ENCODE measurements at places on chromosomes 12 and 14.

GRCh38 chr12:30696103-30696408 lies 387 bp upstream of the IPO8 start:
- no peak for DNase-seq

GRCh38 chr14:97328743-97329142 lies 531.6 kb downstream of the VRK1 start:
- no peak for DNase-seq

DNA sequence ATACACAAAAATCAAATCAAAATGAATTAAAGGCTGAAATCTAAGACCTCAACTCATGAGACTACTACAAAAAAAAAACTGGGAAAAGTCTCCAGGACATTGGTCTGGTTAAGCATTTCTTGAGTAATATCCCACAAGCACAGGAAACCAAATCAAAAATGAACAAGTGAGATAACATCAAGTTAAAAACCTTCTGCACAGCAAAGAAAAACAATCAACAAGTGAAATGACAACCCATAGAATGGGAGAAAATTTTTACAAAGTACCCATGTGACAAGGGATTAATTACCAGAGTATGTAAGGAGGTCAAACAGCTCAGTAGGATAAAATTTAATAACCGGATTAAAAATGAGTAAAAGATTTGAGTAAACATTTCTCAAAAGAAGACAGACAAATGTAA lies 338.7 kb downstream of the SLC16A7 start:
- no peak for DNase-seq

DNA sequence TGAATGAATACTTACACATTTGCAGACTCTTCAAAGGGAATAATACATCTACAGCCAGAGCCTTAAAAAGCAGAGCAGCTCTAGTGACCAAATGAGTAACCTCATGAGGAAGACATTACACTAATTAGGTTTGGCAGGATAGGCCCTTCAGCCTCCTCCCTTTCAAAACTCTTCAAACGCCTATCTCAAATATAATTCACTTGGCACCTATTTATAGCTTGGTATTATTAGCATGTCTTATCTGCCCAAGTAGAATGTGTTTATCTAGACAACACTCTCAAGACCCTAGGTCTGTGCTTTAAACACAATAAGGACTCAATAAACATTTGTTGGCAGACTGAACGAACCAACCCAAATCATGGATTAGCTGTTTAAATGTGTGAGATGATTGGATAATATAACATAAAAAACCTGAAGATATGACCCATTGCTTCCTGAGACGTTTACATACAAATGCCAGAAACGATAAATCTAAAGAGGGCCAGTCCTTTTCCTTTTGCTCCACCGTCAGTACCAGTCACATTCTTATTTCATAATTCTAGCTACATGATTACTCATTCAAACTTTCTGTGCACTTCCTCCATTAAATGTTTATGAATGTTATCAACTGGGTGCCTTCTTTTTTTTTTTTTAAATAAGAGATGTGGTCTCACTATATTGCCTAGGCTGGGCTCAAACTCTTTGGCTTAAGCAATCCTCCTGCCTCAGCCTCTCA lies 123.3 kb downstream of the CEP83 start:
- no peak for DNase-seq

DNA sequence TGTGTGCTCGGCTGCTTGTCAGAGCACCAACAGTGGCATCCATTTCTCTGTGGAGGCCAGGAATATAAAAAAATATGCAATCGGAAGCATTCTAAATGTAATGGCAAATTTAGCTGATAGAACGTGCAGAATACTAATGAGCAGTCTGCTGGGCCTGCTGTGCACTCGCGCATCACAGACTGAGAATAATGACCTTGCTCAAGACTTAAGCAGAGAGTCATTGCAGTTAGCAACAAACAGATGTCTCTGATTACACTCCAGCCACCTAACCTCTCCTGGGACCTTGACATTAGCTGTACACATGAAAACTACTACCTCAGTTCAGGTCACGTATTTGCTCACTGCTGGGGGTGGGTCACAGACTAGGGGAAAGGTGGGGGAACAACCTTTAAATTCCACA lies 269.2 kb upstream of the DAAM1 start:
- DNase-seq = no peak

DNA sequence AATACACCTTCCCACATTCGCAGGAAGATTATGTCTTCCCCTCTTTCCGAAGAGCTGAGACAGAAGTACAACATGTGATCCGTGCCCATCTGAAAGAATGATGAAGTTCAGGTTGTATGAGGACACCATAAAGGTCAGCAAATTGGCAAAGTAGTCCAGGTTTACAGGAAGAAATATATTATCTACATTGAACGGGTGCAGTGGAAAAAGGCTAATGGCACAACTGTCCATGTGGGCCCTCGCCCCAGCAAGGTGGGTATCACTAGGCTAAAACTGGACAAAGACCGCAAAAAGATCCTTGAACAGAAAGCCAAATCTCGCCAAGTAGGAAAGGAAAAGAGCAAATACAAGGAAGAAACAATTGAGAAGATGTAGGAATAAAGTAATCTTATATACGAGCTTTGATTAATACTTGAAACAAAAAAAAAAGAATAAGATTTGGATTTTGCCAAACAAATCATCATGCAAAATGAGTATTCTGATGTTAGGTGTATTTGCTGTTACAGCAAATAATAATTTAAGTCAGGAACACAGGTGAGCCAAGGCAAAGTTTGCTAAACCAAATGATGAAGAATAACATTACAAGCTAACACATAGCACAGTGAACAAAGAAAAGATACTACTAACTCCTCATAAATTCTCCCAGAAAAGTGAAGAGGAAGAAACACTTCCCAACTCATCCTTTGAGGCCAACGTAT lies 30.6 kb downstream of the FAM186A start:
- no peak for DNase-seq

- peak; percentile 64 for DNase-seq
These were observed 945 bp upstream of the HIP1R start for GRCh38 chr12:122834104-122834920.

GRCh38 chr14:80127466-80127865 lies 83.8 kb downstream of the DIO2 start:
- DNase-seq = no peak

DNA sequence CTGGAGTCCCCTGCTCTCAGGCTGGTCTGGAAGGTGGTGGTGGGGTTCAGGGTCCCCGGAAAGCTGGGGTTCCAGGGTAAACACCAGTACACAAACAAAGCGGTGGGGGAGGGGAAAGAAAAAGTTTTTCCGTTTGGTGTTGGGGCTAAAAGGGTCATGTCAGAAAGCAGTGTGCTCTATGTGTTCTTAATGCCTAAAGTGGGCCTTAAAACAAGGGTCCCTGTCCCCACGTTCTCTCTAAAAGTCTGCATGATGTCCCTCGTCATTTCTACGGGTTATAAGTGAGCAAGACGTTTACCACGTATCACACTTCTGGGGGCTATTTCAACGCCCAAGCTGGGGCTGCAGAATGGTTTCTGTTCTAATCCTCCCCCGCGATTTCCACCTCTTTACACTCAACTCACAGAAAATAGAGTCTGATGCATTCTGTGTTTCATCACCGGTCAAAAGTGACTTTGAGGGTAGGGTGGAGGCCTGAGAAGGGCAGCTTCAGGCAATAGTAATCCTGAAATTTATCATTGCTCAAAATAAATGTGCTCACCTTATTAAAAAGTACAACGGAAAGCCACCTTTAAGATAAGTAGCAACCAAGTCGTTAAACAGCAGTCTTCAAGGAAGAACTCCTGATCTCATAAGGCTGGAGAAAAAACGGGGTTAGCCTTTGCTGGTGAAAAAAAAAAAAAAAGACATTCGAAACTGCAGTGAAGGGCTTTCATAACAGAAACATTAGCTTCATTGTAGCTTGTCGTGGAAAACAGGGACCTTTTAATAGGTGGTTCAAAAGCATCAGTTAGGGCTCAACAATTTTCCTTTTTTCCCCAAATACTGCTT lies 63.9 kb upstream of the PTGR2 start:
- no peak for DNase-seq

DNA sequence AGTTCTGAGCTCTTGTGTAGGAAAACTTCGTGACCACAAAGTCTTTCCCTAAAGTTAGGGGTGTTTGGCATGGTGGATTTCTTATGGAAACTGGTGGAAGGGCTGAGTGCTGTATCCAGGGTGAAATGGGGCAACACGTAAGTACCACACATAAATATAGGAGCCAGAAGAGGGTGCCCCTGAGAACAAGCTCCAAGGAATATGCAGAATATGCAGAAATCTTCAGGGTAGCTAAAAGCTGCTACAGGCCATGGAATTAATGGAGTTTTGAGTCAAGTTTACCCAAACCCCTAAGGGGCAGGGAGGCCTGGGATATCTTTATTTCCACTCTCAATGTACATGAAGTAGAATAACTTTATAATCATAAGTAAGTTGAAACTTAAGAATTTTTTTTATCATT lies 44.0 kb downstream of the ZNF664 start:
- DNase-seq = no peak

DNA sequence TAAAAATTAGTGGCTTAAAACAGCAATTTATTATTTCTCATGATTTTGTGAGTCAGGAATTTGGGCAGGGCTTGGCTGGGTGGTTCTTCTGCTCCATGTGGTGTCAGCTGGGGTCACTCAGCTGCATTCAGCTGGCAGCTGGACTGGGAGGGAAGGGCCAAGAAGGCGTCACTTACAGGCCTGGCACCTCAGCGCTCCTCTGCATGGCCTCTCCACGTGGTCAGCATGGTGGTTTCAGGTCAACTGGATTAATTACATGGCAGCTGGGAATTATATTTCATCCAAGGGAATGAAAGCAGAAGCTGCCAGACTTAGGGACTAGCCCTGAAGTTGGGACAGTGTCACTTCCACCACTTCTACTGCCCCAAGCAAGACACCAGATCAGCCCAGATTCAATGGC lies 27.5 kb upstream of the IRF2BPL start:
- no peak for DNase-seq

DNA sequence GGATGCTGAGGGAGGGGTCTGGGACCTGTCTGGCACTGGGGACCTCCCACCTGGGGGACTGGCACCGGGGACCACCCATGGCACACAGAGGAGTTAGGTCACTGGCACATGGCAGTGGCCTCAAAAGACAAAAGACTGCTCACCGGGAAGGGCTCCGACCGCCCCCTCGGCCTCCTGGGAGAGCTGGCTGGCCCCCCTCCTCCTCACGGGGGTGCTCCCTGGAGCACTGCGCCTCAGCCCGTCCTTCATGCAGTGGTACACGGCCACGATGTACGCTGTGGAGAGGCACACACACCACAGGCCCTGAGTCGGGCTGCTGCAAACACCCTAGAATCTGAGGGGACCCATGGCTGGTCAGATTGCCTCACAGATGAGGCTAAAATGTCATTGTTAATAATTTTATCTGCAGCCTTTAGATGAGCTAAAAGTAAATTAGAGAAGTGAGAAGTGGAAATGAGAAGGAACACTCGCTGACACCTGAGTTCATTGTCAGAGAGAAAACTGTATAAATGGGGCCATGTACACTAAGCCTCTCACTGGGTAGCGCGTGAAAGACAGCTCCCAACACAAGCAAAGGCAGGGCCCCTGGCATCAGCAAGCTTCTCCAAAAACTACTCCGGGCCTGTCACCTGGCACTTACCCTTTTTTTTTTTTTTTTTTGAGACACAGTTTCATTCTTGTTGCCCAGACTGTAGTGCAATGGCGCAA lies 14.1 kb downstream of the P2RX2 start:
- no peak for DNase-seq

DNA sequence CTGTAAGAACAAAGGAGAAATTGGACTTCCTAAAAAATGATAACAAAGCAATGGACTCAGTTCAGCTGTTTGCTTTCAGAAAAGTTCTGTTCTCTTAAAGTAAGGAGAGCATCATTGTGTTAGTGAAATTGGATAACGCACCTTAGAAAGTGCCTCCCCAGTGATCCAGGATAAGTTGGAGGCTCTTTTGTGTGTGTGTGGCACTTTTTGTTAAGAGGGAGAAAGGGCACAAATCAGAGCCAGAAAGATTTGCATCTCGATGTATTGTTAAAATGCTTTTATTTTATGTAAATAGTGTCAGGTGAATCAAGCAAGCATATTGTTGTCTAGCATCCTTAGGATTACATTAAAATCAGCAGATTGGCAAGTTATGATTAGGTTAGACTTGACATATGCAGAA lies 2.1 kb downstream of the STK38L start:
- DNase-seq = no peak

- no peak for DNase-seq
These were observed at the start of gene LRCOL1 for GRCh38 chr12:132610051-132610759. Gene LRCOL1, minus strand, starts transcription at chr12:132610582. Its CDS starts 4,331 bp downstream, at chr12:132606251.

GRCh38 chr12:16472631-16473030 lies 125.2 kb downstream of the MGST1 start:
- DNase-seq = no peak

DNA sequence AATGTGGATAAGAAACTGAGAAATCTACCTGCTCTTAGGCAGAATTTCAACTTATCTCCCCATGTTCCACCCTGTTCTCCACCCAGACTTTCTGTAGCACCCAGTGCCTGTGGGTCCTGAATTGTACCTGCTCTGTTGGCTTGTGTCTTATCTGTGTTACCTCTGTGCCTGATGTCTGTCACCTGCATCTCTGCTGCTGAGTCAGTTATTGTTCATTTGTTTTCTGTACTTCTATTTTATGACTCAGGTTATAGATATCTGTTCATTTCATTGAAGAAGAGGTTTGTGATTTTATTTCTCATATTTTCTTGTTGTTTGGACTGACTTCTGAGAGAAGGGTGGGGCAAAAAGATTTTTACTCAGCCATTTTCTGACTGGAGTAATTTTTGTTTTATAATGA lies 11.7 kb downstream of the SOCS4 start:
- DNase-seq = no peak

DNA sequence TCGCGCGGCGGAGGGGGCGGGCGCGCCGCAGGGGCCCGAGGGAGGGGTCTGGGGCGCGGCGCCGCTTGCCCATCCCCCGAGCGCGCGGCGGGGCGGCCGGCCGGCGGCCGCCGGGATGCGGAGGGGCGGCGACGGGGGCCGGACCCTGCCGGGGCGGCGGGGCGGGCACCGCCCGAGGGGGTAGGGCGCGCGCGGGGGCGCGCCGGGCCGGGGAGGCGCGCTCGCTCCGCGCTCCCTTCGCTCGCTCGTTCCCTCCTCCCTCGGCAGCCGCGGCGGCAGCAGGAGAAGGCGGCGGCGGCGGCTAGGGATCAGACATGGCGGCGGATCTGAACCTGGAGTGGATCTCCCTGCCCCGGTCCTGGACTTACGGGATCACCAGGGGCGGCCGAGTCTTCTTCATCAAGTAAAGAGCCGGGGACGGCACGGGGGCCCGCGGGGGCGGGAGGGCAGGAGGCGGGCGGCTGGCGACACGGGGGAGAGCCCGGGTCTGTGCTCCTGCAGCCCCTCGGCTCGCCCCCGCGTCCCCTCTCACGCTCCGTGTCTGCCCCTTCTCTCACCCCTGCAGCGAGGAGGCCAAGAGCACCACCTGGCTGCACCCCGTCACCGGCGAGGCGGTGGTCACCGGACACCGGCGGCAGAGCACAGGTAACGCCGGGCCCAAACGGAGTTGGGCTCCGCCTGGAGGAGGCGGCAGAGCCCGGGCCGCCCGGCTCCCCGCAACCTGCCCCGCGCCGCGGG lies at the start of gene PLEKHA5:
Gene PLEKHA5 (plus strand): TSS at position 248 of the 738 bp plus-strand sequence. CDS start 67 bp downstream, at position 315.
- DNase-seq = peak; percentile 47

DNA sequence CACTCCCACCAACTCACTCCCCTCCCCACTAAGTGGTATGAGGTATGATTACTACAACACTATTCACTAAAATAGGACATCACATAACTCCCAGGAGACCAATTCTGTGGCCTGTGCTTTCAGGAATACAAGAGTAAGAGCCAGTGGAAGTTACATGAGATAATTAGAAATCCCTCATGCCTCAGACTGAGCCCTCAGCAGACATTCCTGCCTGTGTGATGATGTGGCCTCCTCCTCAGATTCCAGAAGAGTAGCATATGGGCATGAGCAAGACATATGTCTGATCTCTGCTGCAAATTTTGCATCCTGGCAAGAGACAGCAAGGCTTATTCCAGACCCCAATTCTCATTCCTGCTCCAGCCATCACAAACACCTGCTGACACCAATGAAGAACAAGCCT lies 46.0 kb upstream of the BMP4 start:
- DNase-seq = peak; percentile 17
